ENCODE measurements at places on chromosomes 6 and 20.

DNA sequence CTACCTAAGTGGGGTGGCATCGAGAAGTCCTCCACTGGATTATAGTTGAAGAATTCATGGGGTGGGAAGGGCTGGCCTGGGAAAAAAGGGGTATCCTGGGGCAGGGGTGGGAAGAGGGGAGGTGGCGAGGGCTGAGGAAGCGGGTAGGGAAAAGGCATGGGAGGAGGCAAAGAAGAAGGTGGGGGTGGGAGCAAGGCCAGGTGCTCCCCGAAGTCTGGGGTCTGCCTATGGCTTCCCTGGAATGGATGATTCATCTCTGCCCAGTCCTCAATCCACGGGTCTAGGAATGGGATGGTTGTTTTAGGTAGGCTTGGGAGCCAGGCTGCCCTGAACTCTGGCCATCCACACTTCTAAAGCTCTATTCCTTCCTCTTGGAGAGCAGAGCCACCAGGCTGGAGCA lies 4.4 kb downstream of the PCED1A start:
- DNase-seq, result no peak

- DNase-seq, result no peak
Observed at GRCh38 chr6:106256201-106256968, 69.2 kb downstream of the ATG5 start.

- no peak for DNase-seq
Observed at GRCh38 chr6:126040394-126040793, 54.1 kb downstream of the TRMT11 start.

DNA sequence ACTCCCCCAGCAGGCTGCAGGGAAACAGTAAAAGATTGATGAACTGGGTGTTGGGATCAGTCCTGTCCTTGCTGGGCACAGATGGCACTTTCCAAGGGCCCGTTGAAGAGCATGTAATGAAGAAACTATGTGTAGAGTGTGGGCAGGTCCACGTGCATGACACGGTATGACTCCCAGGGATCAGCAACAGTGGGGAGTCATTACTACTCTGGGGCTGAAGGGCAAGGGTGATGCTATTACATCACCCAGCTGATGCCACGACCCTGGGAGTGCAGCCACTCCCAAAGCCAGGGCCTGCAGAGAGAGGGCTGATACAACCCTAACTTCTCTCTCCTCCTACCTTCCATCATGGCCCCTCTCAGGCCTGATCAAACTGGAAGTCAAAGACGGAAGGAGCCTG lies 20.1 kb downstream of the KCNK17 start:
- DNase-seq, result no peak

- peak; percentile 55 for DNase-seq
Observed at GRCh38 chr6:160455541-160456213, 107.5 kb downstream of the SLC22A3 start.

- DNase-seq, result no peak
Observed at GRCh38 chr6:90646940-90647339, 60.1 kb upstream of the MAP3K7 start.

GRCh38 chr6:166333172-166333995 lies 9.0 kb downstream of the SFT2D1 start:
- no peak for DNase-seq

DNA sequence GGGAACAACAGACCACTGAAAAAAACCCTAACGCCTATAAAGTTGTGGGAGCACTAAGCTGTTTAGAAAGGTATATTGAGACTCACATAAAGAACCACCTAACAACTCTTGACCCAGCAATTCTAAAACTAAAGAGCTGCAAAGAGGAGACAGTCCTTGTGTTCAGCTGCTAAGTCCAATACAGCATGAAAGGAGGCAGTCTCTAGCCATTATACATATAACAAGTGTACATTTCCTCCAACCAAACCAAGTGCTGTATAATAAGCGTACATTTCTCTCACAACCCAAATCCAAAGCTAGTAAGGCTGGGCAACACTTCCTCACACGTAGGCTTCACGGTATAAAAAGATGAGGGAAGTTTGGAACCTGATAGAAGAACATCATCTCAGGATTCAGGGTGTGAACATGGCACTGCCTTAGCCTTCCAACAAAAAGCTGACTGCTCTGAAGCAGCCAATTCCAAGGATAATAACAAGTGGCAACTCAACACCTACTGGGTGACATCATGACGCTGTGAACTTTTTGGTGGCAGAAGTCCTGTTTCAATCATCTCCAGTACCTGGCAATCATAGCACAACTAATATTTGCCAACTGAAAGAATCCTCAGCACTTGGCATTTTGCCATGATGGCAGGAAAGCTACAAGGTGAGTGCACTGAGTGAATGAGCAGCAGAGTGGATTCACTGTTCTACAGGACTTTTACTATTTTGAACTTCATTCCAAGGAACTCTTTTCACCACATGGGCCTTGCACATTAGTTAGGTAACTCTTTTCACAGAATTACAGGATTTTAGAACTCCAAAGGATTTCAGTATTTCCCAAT lies 16.6 kb downstream of the TBC1D20 start:
- DNase-seq, result no peak

DNA sequence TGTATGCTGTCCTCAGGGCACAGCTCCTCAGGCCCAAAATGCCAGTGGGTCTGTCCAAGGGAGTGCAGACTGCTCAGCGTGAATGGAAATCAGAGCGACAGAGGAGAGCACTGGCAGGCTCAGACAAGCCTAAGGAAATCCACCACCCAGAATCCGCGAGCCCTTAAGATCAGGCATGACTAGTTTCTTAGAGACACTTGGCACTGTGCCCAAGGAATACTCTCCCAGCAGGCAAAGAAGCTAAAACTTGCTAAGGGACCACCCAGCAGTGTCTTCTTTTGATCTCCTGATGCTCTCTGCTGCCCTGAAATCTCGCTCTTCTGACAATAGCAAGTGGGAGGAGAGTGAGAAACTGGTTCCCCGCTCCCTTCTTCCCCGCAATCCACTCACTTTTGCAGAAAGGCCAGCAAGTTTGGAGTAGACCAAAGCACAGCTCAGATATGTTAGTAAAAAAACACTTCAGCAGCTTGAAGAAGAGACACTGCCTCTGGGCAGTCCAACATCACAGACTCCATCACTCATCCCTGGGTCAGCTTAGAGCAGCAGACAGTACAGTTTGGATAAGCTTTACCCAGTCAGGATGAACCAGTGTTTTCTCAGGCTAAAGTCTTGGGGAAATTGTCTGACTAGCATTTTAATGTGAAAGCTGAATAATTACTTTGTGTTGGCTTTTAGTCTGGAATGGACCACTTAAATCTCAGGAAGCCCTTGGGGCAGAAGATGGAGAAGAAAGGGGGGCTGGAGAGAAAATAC lies 32.4 kb downstream of the TRAF3IP2 start:
- no peak for DNase-seq

DNA sequence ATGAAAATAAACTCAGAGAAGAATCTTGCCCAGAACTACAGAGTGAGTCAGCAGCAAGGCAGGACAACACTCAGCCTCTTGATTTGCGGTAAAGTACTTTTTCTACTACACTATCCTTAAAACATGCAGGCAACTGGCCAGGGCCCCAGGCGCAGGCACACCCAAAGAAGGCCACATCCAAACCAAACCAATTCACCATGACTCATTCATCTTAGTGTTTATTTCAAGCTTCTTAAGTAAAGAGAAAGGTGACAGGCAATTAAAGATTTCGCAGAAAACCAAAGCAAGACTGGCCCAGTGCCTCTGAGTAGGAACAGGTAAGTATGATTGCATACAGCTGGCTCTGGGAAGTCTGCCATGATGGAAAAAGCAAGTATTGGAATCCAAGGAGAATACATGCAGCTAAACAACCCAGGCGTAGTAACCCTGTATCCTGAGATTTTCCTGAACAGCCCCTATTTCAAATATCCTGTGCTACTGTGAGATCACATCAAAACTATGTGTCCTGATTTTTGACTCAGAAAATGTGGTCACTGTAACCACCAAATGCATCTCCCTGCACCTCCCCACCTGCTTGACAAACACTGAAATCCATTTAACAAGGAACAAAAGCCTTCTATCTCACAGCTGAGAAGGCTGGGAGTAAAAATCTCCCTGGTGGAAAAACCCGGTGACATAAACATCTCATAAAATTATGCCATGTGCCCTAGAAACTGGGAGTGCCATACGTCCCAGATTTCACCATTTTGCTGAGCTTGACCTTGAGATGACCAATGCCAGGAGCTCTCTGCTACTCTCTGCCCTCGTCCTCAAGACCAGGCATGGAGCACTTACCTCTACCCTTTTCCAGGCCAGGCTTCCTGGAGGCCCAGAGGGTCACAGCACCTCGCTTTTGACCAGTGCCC lies 12.4 kb downstream of the WFDC3 start:
- no peak for DNase-seq

- DNase-seq, result no peak
Observed at GRCh38 chr6:169839029-169839481, 87.6 kb downstream of the ERMARD start.

GRCh38 chr6:81843302-81843701 lies 90.8 kb upstream of the TENT5A start:
- DNase-seq, result no peak

GRCh38 chr6:156427345-156427744 lies 349.8 kb upstream of the ARID1B start:
- DNase-seq, result no peak

- no peak for DNase-seq
Observed at GRCh38 chr6:149273318-149273717, 44.2 kb upstream of the TAB2 start.

All from activated CD4-positive, CD25-positive, alpha-beta regulatory T cell treated with anti-CD3 and anti-CD28 coated beads, Interleukin-2, amount 50 U/mL, for 16 hours (primary cell).